ENCODE measurements at places on chromosomes 13 and 19. TPM values are rescaled to one million over a fixed set of nuclear protein-coding genes. Genes with fewer than 3 reads are reported as not detected.

GRCh38 chr19:32924200-32924599 lies 47.6 kb downstream of the CEP89 start:
- DNase-seq: no peak

- no peak for DNase-seq
Observed at GRCh38 chr19:38890686-38891085, 8.7 kb downstream of the SIRT2 start.

GRCh38 chr19:21314676-21315075 lies 14.5 kb downstream of the ZNF708 start:
- no peak for DNase-seq

EDDM13 gene
- polyA plus RNA-seq: not detected

DNA sequence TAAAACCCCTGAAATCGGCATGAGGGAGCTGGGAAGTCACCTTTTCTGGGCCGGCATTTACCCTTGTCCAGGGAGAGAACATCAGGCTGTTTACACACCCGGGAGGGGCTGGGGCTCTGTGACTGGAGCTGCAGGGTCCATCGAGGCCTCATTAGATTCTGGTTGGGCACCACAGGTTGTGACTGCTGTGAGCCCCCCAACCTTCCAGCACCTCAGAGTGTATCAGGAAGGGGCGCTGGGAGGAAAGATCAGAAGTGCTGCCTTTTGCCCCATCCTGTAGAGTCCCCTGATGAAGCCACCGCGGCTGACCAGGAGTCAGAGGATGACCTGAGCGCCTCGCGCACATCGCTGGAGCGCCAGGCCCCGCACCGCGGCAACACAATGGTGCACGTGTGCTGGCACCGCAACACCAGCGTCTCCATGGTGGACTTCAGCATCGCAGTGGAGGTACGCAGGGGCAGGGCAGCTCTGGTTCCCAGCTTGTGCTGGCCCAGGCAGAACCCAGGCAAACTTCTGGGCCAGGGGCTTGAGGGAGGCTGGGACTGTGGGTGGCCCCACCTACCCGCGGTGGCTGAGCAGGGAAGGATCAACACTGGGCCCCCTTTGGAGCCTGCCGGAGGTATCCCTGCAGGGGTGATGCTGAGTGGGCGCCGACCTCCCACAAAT lies 136.4 kb downstream of the STK24 start:
- no peak for DNase-seq

KIR3DL3 gene
- not detected for polyA plus RNA-seq

KASH5 gene
- polyA plus RNA-seq: not detected

MEIS3 gene
- polyA plus RNA-seq: 51.3 TPM

GRCh38 chr19:11580116-11580515 lies 2.7 kb upstream of the ACP5 start:
- DNase-seq: no peak

S1PR2 gene
- 12.5 TPM for polyA plus RNA-seq
